Ureter (tissue), 1 donor: ENCODE measurements at places on chromosomes 7 and 10. TPM values are rescaled to one million over a fixed set of nuclear protein-coding genes. Genes with fewer than 3 reads are reported as not detected.

ZP3 gene
- total RNA-seq, result 23.3 TPM

ASB10 gene
- not detected for total RNA-seq

PRLHR gene
- not detected for total RNA-seq

TMEM229A gene
- 0.42 TPM for total RNA-seq

GPRIN2 gene
- total RNA-seq, result 9.4 TPM

CALHM3 gene
- total RNA-seq, result not detected

FAM20C gene
- 33.8 TPM for total RNA-seq

HTR5A gene
- total RNA-seq, result not detected

SLC16A9 gene
- total RNA-seq, result 8.0 TPM

NUTM2E gene
- 0.16 TPM for total RNA-seq

KCNIP2 gene
- total RNA-seq, result 5.7 TPM

IKZF1 gene
- total RNA-seq, result 15.2 TPM

NRG3 gene
- 0.57 TPM for total RNA-seq

ZSCAN21 gene
- total RNA-seq, result 13.3 TPM

NUP205 gene
- total RNA-seq, result 58.1 TPM

GIGYF1 gene
- 44.9 TPM for total RNA-seq

DNA sequence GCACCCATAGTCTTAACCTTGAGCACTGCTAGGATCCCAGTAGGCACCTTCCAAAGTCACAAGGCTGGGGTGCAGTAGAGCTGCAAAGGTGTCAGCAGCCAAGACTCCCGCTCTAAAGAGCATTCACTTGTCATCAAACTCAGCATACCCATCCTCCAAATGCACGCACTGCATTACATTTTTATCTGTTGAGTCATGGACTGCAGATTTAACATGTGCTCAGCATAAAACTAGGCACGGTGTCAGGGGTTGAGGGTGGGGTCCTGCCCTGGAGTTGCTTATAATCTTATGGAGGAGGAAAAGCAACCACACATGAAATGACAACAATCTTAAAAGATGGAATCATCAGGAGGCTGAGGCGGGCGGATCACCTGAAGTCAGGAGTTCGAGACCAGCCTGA, 102.6 kb downstream of the PARP12 start:
- no peak for DNase-seq

- DNase-seq, result no peak
Measured at GRCh38 chr10:74133923-74134820, 16.5 kb downstream of the AP3M1 start.

GRCh38 chr7:19133886-19134285, 11.3 kb downstream of the FERD3L start:
- no peak for DNase-seq

GRCh38 chr10:102007796-102008195, 48.2 kb downstream of the ARMH3 start:
- no peak for DNase-seq

DNA sequence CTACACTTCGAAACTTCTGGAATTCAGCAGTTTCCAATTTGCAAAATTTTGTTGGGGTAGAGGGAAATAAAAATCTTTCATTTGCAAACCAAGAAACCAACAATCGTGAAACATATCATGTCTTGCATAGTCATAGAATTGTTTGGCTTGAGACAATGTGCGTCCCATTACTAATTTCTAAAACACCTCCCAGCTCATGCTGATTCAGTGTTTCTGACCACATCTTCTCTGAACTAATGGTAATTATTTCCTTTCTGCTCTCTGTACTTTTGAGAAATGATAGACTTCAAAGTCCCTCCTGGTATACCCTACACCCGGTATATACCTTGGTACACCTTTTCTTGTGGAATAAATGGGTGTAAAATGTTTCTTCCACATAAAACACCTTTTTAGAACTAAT, 41.8 kb upstream of the TSPAN13 start:
- DNase-seq, result no peak

DNA sequence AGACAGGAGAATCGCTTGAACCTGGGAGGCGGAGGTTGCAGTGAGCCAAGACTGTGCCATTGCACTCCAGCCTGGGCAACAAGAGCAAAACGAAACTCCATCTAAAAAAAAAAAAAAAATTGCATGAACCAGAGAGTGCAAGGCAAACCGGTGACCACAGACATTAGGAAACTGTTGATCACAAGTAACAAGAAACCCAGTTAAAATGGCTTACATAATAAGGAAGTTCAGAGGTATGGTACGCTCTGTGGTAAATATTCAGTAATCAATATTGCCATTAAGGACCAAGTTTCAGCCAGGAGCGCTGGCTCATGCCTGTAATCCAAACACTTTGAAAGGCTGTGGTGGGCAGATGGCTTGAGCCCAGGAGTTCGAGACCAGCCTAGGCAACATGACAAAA, 9.2 kb upstream of the NT5C2 start:
- DNase-seq, result no peak

DNA sequence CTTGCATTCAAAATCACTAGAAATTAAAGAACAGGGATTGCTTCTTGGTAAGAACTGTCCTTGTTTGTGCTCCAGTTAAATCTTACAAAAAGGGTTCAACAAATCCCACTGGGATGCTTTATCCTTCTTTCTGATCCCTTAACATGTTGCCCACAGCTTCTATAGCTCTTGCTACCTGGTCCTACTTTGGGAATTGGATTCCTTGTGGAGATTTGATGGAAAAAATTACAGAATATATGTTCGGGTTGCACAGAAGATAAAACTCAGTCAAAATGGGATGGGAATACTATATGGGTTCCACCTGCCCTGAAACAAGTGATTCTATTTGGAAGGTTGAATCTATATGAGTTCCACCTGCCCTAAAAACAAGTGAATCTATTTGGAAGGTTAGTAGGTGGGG, at the start of gene OR2A25:
TSS of gene OR2A25 (plus strand) at position 301 of the 400 bp plus-strand sequence. CDS start 4,409 bp downstream, outside the sequence.
- DNase-seq, result no peak

- no peak for DNase-seq
Measured at GRCh38 chr7:88321694-88322093, 15.0 kb upstream of the STEAP4 start.

DNA sequence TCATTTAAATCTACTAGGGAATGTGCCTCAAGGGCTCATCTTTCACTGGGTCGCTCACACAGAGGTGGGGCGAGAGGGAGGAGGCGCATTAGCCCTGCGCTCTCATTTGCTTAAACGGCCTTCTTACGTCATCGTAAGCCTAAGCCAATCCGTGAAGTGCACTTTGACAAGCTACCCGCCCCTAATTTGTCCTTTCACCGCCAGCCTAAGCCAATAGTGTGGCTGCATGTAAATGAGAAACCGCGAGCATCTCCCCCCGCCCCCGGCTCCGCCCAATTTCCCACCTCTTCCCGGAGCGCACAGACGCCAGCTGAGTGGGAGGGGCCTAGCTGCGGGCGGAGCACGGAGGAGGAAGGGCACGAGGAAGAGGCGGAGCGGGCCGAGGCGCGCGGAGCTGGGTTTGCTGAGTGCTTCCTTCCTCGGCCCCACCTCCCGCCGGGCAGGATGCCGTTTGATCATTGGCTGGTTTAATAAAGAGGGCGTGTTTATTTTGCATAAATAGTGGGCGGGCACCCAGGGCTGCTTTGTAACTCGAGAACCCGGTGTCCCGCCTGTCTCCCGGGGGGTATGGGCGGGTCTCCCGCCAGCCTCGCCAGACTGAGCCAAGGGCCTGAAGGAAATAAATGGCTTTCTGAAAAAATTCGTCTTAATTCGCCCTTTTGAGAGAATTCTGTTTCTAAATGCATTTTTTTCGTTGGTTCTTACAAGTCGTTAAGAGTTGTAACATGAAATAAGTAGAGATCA, 289.6 kb upstream of the NFE2L3 start:
- DNase-seq, result peak; percentile 96

DNA sequence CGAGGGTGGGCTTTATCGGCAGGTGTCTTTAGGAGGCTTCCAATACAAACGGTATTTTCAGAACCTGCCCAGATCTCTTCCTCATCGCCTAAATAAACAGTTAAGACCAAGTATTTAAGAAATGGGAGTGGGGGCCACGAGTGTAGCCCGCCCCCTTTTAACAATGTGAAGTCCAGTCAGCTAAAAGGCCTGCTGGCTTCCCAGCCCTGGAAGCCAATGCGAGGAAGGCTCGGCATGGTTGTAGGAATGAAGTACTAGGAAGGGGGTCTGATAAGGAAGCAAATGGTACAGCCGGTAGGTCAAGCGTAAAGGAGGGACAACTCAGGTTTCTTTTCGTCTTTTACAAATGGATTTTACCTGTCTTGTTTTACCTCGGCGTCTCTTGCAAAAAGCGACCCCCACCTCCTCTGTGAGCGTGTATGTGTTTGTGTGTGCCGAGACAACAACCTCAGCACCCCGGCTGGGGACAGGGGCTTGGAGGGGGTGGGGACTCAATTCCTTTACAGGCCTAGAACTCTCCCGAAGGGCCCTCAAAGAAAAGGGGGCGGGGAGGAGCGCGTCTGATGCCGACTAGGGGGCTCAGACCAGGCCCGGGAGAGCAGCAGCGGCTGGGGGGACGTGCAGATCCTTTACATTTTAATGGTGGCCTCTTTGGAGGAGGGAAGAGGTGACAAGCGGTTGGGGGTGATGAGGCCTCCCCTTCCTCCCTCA, 147.6 kb downstream of the GPR85 start:
- DNase-seq, result peak; percentile 55

DNA sequence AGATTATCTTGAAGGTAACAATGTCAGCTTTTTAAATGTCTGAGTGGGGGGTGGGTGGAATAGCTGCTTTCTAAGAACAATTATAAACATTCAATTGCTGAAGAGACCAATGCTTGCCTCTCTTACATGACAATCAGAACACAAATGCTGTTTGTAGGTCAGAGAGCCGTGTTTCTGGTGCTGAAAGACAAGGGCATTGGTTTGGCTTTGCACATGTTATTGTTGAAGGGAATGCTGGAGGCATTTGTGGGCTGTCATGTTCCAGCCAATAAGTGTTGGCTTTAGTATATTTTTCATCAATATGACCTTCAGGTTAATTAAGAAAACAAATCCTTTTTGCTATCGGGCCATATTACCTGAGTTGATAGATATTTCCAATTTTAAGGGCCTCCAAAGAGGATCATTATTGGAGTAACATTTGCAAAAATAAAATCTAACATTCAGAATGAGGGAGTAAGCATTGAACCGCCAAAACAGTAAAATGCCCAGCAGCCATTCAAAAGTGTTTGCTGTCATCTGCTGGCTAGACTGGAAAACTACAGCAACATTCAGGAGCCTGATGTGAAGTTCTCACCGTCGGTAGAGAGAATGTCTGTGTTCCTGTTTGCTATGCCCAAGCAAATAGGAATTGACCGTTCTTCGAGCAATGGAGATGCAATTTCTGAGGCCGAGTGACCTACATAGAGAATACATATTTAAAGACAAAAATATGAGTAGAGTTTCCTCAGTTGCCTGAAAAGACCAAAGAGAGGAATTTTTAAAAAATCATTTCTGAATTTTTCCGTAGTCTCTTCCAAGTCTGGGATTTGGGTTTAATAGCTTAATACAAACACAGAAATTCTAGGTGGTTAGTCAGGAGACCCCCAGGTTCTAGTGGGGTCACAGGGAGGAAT, 118.9 kb downstream of the APBB1IP start:
- no peak for DNase-seq

DNA sequence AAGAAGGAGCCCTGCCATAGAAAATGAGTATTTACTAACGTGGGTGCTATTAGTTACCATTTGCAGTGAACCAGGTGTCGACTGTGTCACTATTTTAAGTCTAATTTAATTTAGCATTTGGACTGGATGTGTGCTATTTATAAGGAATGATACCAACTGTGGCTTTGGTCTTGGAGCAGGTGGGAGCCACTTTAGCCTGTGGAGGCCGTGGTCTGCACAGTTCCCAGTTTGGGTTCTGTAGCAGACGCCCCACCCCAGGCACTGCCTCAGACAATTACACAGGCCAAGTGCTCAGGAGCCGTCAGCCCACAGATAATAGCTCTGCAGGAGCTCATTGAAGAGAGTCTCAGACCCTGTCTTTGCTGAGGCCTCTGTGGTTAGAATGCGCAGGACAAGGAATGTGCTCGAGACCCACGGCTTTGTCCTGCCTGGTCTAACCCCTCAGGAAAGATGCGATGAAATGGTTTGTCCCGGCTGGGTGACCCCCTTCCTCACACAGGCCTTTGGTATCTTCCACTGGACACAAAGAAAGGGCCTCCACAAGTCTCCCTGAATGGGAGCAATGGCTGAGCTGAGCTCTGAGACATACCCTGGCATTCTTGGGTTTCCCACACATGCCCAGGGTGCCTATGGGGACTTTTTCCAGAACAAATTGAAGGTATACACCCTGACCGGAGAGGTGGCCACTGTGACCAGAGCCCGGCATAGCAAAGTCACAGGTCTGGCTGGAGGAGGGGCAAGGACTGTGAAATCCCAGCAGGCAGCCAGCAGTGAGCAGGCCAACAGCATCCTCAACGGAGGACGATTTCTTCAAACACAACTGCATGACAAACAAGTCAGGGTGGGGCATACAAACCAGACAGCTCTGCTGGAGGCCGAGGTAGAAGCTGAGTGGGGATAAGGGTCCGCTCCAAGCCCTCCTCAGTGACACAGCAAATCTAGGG, 251.2 kb downstream of the ARHGAP12 start:
- DNase-seq, result no peak

GRCh38 chr7:137538361-137538762, 194.8 kb upstream of the PTN start:
- no peak for DNase-seq

GRCh38 chr10:119421891-119422681, 120.4 kb downstream of the RGS10 start:
- no peak for DNase-seq

GRCh38 chr7:44956157-44956766, 22.6 kb downstream of the MYO1G start:
- no peak for DNase-seq

GRCh38 chr7:65892835-65893234, 20.0 kb downstream of the VKORC1L1 start:
- DNase-seq, result no peak

- no peak for DNase-seq
Measured at GRCh38 chr7:55127622-55128081, 108.8 kb downstream of the EGFR start.

DNA sequence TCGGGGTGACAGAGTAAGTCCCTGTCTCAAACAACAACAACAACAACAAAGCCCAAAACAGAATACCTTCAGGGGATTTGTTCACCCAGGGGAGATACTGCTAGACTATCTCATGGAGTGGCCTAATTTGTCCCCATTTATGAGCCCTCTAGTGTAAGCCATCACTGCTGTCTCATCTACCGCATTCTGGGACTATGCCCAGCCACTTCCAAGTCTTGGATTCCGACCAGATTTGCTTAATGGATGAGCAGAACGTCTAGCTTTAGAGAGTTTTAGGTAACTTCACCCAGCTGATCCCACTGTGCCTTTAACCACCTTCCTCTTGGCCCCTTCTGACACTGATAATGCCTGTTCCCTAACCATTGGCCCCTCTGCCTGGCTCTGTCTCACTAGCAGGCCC, 47.1 kb downstream of the PAPSS2 start:
- no peak for DNase-seq

- no peak for DNase-seq
Measured at GRCh38 chr7:66615699-66616098, 13.0 kb upstream of the KCTD7 start.
